ENCODE measurements at places on chromosomes 13 and 19.

GRCh38 chr13:112058519-112058873, 8.5 kb upstream of the SOX1 start:
- DNase-seq: no peak

GRCh38 chr13:45349438-45349837, 8.5 kb upstream of the TPT1 start:
- no peak for DNase-seq

- DNase-seq: no peak
Observed at GRCh38 chr13:77470986-77471385, 64.5 kb upstream of the SCEL start.

GRCh38 chr19:55314396-55314795, 10.7 kb downstream of the TMEM150B start:
- DNase-seq: no peak

DNA sequence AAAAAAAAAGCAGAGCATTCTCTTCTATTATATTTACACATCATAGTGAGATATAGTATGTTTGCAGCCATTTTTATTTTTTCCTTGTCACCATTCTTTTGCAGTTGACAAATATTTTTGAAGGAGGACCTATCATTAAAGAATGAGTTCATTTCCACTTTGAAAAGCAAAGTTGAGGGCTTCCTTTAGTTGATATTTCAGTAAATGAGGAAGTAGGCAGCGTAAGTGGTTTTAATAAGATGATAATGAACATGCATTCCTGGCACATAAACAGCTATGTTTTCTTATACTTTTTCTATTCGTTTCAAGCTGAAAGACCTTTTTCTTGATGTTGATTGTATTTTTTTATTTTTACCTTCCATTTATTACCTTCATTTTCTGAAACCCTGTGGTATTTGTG, 66.2 kb downstream of the ZMYM2 start:
- DNase-seq: no peak

DNA sequence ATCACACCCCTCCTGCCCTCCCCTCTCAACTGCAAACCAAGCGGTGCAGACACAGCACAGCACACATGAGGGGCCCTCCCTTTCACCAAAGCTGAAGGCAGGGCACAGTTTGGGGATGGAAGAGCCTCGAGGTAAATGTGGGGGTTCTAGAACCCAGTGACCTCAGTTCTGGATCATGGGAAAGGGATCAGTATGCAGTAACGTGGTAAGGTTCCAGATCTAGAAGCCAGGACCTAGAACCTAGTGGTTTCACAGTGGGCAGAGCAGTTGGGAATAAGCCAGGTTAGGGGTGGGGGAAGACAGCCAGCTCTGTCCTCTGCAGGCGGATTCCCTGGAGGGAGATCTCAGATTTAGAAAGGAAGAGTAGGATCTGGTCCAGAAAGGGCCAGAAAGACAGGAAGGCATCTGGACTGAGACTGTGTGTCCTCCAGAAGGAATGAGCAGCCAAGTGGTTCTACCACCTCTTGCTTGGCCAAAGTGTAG, 3.1 kb downstream of the FTL start:
- no peak for DNase-seq

DNA sequence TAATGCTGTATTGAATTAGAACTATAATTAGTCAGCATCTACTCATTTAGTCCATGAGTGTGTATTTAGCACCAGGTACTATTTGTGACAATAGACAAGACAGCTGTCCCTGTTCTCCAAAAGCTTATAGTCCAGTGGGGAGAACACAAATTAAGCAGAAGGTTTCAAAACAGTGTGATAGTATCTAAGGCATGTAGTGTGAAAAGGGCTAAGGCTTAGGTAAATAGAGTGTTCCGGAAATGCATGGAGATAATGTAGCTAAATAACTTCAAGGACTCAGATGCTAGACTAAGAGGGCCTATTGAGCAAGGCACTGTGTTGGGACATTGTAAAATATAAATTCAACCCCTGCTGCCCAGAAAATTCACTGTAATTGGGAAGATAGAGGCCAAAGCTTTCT, 144.1 kb upstream of the MIR17HG start:
- no peak for DNase-seq

GRCh38 chr19:45630463-45630862, 8.7 kb downstream of the EML2 start:
- no peak for DNase-seq

DNA sequence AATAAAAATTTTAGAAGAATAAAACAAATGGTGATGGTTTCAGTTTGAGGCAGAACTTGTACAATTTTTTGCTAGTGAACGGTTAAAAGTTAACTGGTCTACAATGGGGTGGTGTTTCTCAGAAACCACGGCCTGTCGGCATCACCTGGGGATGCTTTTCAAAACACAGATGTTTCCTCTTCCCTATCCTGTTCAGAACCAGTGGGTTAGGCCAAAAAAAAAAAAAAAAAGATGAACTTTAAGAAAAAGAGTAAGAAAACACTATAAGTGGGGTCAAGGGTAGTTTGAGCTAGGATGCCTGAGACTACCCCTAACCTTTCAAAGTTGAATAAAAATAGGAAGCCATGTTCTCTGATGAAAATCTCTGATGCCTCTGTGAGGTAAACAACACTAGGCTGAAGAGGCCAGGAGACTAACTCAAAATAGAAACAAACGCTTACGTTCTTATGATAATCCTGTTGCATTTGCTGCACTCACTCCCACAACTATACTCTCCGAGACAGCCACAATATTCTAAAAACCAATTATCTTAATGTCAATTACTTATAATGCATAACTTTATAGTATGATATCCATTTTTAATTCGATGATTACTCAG, 3.3 kb downstream of the MTIF3 start:
- DNase-seq: no peak

GRCh38 chr19:16593181-16593580, 21.0 kb upstream of the SLC35E1 start:
- no peak for DNase-seq

DNA sequence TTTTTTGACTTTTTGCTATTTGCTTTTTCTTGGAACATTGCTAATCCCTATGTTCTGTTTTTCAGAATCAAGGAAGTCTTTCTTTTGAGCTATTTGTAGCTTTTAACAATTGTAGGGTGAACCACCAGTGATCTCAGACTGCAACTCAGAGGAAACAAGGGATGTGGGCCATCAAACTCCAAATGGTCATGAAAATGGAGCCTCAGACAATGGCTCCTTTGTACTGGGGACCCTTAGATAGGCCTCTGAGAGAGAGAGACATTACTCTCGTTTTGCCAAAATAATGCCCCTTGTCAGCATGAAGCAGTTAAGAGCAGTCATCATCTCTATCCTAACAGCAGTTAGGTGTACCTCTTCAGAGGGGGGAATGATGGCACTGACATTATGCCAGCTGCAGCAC, 56.4 kb upstream of the GJB6 start:
- DNase-seq: no peak
